Hippocampal formation (tissue), 2 donors: ENCODE measurements at places on chromosomes 5 and 9.

- DNase-seq: no peak
Measured at GRCh38 chr9:104774831-104775573, 11.1 kb downstream of the NIPSNAP3B start.

DNA sequence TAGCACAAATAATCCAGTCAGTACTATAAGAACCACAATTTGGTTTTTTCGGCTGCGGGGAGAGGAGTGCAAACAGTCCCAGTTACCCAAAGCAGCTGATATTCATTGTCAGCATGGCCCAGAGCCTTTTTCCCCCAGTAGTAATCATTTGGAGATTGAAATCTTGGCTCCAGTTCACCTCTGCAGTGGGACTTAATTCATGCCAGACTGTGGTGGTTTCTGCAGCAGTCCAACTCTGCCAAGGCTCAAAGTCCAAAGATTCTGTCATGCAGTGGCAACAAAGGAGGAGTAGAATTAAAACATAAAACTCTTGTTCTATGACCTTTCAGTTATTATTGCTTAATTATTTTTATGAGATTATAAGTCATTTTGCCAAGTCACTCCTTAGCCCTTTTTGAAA lies 25.0 kb upstream of the TRIM36 start:
- no peak for DNase-seq

DNA sequence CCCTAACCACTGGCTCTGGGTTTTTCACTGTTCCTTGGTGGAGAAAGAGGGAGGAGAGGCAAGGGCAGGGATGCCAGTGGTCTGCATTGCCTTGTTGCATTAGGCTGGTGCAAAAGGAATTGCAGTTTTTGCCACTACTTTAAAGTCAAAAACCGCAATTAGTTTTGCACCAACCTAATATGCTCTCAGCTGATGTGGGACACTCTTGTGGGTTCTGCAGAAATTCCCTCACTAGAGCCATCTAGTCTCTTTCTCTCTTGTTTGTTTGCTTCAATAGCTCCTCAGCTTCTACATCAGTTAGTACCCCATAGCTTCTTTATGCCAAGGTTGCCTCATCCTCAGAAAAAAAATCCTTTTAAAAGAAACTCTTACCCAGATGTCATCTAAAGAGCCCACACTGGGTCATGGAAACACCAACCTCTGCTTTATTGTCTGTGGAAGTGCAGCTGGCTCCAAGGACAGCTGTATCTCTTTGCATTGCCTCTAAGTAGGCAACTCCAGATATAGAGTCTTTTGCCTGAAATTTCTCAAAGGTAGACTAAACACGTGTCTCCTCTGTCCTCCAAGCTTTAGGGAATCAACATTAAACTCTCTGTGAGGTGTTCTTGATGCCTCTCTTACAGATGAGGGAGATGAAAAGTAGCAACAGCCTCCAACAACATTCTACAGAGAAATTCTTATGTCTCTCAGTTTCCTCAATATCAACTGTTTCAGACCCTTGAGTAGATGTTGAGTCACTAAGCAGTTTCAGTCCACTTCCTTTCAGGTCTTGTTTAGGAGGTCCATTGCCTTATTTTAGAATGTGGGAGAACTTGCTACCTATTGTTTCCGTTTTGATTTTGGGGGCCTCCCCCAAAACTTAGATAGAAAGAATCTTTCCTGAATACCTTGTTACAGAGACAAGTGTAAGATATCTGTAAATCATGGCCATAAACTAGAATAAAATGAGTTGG lies 84.9 kb upstream of the MEF2C start:
- no peak for DNase-seq

- DNase-seq: peak; percentile 35
Measured at GRCh38 chr5:141094481-141095262, at the start of gene PCDHB2. PCDHB2 (plus strand) TSS chr5:141094615; CDS start chr5:141094791, 176 bp downstream.

GRCh38 chr9:86041311-86041741 lies 58.0 kb downstream of the GOLM1 start:
- no peak for DNase-seq
